ENCODE measurements at places on chromosomes 3 and 15.

- no peak for DNase-seq
Observed at GRCh38 chr3:54841471-54841870, 86.4 kb downstream of the LRTM1 start.

- no peak for DNase-seq
Observed at GRCh38 chr3:25396251-25396650, 31.8 kb upstream of the RARB start.

- DNase-seq = no peak
Observed at GRCh38 chr15:65906396-65906795, 37.1 kb downstream of the RAB11A start.

GRCh38 chr3:27939940-27940339 is 217.8 kb upstream of the EOMES start:
- DNase-seq = no peak

DNA sequence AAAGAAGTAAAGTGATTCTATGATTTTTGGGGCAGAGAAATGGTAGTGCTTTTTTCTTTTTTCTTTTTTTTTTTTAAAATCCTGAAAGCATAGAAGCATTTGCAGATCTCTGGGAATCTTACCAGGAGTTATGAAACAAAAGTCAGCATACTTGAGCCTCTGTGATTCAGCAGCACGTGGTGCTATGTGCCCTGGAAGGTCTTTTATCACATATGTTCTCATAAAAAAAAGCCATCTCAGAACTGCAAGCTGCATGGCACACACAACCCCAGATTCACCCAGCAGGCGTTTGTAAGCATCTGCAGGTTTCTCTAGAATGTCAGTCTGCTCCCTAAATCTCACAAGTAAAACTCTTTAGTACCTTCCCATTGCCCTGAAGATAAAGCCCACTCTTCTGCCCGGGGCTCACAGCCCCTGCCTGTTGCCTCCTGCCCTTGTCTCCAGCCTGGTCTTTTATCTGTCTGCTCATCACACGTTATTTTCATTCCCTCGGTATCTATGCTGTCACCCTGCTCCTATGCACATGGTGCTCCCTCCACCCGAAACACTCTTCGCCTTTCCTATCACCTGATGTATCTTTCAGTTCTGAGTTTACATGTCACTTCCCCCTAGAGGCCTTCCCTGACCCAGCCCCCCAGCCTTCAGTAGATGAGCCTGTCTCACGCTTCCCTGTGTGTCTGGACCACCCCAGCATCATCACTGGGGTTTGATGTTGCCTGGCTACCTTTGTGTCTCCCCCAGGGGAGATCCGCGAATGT is 72.4 kb downstream of the CHDH start:
- peak; percentile 8 for DNase-seq

GRCh38 chr3:157493627-157494550 is 9.3 kb downstream of the VEPH1 start:
- DNase-seq = peak; percentile 86

- DNase-seq = peak; percentile 25
Observed at GRCh38 chr3:190048932-190049441, 71.7 kb downstream of the P3H2 start.

DNA sequence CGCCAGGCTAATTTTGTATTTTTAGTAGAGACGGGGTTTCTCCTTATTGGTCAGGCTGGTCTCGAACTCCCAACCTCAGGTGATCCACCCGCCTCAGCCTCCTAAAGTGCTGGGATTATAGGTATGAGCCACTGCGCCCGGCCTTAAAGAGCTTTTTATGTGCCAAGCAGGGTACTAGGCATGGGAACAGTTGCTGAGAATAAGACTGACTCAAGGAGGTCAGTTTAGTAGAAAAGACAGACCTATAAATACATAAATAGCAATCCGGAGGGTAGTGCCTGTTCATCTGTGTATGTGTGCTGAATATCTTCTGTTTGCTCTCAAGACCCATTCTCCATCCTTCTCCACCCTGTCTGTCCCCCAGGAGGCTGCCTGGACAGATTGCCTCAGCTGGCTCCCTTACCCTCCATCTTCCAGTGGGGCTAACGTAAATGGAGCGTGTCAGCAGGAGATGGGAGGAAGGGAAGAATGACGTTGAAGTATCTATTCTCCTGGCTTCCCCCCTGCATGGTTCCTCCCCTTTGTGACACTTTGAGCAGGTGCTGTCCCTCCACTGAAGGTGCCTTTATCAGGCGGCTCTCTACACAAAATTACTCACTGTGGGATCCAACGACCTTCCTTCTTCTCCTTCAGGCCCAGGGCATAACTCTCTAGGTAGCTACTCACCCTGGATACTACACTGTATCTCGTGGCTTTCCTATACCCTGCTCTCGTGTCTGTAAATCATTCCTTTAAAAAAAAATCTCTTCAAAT is 31.1 kb downstream of the FBXO40 start:
- DNase-seq = no peak

- DNase-seq = peak; percentile 31
Observed at GRCh38 chr15:58340176-58340575, 91.6 kb upstream of the LIPC start.

GRCh38 chr15:35506272-35506870 is 39.6 kb downstream of the DPH6 start:
- DNase-seq = no peak

- DNase-seq = peak; percentile 94
Observed at GRCh38 chr3:185498503-185499396, at the start of gene TMEM41A. TMEM41A (minus strand) TSS chr3:185499035; CDS start chr3:185498961, 74 bp downstream.

- DNase-seq = no peak
Observed at GRCh38 chr3:74048699-74049098, 424.0 kb upstream of the PDZRN3 start.

DNA sequence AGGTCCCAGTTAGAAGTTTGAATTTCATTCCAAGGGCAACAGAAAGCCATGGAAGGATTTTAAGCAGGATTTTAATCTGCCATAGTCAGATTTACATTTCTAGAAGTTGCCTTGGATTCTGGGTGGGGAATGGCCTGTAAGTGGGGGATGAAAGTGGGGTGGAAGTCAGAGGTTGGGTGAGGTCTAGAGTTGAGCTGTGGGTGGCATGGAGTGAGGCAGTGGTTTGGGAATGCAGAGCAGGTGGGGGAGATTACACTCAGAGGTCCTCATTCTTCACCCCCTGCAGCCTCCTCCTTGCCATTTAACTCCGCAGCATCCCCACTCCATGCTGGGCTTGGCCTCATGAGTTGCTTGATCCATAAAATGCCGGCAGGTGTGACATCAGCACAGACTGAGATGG is 32.0 kb upstream of the CCDC174 start:
- DNase-seq = no peak

DNA sequence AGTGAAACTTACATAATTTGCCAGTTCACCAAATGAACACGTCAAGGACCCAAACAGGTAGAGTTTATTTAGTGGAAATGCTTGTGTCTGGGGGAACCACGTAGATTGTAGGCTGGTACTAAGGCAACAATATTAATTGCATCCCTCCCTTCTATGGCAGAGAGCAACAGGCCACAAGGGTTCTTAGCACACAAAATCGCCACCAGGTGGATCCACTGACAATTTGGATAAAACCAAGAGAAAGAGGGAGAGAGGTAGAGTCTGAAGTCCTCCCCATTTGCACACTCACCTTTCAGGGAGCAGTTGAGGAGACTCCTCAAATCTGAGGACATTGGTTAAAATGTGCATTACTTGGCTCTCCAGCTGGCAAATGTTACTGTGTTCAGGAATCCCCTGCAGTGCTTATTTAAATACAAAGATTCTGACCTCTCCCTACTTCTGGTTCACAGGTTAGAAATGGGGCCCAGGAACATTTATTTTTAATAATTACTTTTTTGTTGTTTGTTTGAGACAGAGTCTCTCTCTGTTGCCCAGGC is 181.0 kb upstream of the FEZF2 start:
- DNase-seq = no peak

GRCh38 chr15:64205202-64205601 is 42.4 kb upstream of the PPIB start:
- no peak for DNase-seq

DNA sequence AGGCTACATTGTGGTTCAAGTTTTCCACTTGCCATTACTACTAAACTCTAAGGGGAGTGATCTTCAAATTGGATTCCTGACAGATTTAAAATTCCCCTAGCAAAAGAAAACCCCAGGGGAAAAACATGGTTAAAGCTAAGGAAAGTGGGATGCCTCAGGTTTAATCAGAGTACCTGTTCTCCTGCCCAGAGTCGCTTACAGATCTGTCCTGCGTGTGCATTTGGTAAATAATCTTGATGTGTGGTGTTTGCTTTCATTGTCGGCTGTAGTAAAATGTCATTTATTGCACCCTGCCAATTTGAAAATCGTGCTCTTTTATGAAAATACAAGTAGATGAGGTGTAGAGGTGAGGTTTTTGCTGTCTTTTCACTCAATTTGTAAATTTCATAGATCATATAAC is 323.4 kb downstream of the PTPRG start:
- no peak for DNase-seq

- DNase-seq = peak; percentile 49
Observed at GRCh38 chr15:54829821-54830220, 366.9 kb downstream of the RSL24D1 start.

DNA sequence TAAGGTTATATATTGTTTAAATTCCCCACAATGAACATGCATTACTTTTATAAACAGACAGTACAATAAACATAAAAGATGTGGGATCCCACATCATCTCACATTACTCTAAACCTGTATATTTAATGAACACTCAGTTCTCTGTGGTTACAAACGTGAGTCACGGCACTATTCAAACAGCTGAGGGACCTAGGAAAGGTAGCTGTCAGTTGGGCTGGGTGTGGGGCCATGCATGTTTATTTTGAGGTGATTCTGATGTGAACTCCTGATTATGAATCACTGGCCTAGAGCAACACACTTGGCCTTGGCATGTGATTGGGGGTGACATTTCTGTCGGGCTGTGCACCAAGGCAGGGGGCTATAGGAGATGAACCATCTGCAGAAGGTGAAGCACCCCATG is 147.6 kb upstream of the HACD2 start:
- DNase-seq = no peak

DNA sequence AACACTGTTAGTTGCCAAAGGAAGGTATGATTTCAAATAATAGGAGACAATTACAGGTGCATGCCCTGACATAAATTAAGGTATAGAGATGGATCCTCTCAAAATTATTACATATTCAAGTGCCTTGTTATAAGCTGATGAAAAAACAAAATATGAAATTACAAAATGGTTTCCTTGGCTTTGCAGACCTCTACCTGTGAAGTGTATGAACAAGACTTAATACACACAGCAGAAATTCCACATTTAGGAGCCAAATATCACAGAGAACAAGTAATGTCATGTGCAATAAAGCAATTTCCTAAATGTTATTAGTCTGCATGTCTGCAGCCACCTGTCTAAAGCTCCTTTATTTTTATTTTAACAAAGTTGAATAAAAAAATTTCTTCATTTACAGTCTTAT is 151.5 kb downstream of the ALCAM start:
- DNase-seq = no peak

- no peak for DNase-seq
Observed at GRCh38 chr15:25596644-25597562, 158.1 kb upstream of the UBE3A start.

DNA sequence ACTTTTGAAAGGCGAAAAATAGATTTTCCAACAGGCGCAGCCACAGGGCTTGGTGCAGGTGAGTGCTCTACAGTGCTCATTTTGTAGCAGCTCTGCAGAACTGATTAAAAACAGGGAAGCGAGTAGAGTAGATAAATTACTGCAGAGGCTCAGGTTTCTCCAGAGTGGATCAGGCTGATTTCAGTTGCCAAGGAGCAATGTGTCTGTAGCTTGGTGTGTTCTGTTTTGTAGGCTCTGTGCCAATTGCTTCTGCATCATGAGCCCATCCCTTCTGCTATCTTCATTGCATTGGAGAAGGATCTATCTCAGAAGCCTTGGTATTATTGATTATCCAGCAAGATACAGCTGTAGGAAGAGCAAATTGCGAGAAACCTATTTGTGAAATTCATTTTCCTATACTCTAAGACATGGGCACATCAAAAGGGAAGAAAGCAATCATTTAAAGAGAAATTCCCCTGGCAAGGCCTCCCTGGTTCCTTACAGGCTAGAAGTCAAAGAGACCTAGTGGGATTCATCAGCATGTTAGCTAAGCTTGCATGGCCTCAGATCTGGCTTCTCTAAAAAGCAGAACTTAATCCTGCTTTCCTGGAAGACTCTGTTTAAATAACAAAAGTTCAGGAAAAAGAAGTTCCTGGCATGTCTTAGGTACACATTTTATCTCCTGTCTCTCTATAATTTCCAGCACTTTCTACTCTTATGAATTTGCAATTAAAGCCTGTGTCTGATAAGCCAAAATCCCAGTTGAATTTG is 432.4 kb upstream of the ATP10A start:
- no peak for DNase-seq

DNA sequence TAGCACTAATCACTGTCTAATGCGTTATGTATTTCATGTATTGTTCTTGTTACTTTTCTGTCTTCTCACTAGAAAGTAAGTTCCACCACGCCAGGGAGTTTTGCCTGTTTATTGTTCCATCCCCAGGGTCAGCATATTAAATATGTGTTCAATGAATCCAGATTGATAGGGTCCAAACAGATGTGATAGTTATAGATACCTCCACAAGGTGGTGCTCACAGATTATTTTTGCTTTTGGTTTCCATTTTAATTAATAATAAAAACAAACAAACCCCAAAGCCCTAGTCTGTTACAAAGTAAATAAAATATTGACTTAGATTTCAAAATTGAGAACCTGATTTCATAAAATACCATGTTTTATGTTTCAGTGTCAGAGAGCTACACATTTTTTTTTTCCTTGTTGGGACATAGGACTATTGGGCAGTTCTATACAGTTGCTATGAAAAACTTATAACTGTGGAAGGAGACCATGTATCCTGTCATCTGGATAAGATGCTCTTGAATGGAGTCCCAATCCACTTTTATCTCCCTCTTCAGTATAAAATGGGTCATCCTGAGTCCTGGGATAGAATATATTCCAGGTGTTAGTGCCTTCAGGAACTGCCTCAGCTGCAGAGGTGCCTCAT is 12.4 kb downstream of the OTOL1 start:
- peak; percentile 13 for DNase-seq

DNA sequence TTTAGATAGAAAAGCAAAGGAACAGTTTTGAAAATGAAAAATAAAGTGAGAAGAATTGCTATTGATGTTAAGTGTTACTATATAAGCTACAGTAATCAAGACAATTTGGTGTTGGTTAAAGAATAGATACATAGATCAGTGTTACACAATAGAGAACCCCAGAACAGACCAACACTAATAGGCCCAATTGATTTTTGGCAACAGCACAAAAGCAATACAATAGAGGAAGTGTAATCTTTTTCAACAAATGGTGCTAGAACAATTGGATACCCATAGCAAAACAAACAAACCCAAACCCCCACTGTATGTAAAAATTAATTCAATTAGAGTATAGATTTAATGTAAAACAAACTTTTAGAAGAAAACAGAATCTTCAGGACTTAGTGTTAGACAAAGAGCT is 61.8 kb downstream of the ATP11B start:
- DNase-seq = no peak

- no peak for DNase-seq
Observed at GRCh38 chr3:140568131-140568530, 109.7 kb upstream of the TRIM42 start.

- DNase-seq = no peak
Observed at GRCh38 chr15:76073554-76073953, 13.8 kb downstream of the TMEM266 start.
